A549 treated with DMSO at 1 μM for 4 hours (cell line): ENCODE measurements at places on chromosomes 13 and 19. TPM values are rescaled to one million over a fixed set of nuclear protein-coding genes. Genes with fewer than 3 reads are reported as not detected.

The SYNE4 gene
- 0.17 to 0.63 TPM (median 0.31 TPM) in 5 replicates for total RNA-seq

The ZNF667 gene
- not detected in 5 replicates for total RNA-seq

The FFAR2 gene
- total RNA-seq: 0.05 TPM in 1 of 5 replicates, not detected in the others

The C1QTNF9B gene
- not detected in 5 replicates for total RNA-seq

The ZNF101 gene
- total RNA-seq: 4.5 to 5.6 TPM (median 5.3 TPM) in 5 replicates

The LIN37 gene
- total RNA-seq: 20.7 to 27.8 TPM (median 21.4 TPM) in 5 replicates
